ENCODE measurements at places on chromosomes 1 and 21.

DNA sequence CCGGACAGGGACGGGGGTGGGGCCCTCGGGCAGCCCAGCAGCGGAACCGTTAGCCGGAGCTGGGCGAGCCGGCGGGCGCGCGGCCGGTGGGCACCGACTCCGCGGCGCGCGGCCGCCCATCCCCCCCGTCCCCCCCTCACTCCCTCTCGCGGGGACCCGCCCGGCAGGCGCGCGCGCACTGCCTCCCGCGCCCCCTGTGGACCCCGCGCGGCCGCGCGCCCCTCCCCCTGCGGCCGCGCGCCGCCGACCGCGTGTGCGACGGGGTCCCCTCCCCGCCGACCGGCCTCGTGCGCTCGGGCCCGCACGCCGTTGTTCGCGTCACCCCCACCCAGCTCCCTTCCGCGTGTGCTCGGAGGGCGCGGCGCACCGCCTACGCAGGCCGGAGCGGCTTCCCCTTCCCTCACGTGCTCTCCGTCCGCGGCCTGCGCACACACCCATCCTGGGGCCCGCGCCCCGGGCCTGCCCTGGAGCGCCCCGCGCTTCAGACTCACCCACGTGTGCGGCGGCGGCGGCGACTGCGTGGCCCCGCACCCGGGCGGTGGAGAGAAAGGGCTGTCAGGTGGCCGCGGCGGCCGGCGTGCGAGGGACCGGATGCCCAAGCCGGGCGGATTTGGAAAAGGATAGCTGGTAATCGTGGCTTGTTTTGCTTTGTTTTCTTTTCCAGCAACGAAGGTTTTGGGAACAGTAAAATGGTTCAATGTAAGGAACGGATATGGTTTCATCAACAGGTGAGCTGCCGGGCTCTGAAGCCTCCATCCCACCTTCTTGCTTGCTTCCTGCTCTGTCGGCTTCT is 717 bp downstream of the YBX1 start:
- peak; percentile 76 for DNase-seq

- DNase-seq = no peak
Observed at GRCh38 chr1:195851804-195852203, 756.4 kb downstream of the KCNT2 start.

DNA sequence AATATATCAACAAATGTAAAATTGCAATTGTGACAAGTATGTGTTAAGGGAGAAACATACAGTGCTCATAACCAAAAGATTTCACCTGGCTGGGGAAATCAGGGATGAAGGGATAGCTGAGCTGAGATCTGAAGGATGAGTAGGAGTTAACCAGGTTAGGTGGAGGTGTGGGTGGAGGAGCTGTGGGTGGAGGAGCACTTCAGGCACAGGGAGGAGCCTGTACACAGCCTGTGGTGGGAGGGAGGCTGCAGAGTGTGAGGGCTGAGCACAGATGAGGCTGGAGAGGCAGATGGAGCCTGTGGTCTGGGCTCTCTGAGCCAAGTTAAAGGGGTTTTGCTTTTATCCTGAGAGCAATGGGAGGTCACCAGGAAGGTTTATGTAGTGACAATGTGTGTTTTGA is 111.9 kb downstream of the XCL2 start:
- DNase-seq = no peak

DNA sequence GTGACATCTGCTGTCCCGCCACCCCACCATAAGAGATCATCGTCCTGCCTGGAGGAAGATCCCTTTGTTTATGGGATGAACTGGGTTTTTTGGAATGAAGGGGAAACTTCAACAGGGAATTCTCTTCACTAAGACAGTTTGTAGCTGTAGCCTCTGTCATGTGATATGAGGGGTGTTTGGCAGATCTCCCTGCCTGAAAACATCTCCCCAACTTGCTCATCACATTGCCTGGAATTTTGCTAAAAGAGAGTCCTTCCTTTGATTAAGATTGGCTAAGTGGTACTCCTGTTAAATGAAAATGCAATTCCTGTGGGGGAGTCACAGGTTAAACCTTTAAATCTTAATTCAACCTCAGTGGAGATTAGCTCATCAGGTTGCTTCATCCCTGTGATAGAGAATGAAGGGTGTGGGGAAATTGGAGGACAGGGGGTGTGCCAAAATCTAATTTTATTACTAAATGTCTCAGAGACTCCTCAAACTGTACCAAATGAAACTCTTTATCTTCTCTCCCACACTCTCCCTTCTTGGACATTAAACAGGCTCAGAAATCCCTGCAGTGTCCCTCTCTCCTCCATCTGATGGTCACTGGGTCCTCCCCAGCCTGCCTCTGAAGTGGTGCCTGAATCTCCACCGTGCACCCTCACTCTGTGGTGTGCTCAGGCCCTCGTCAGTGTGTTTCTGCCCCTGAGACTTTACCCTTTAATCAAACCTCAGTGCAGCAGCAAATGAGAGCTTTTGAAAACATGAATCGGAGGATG is 54.8 kb downstream of the IER5 start:
- no peak for DNase-seq

DNA sequence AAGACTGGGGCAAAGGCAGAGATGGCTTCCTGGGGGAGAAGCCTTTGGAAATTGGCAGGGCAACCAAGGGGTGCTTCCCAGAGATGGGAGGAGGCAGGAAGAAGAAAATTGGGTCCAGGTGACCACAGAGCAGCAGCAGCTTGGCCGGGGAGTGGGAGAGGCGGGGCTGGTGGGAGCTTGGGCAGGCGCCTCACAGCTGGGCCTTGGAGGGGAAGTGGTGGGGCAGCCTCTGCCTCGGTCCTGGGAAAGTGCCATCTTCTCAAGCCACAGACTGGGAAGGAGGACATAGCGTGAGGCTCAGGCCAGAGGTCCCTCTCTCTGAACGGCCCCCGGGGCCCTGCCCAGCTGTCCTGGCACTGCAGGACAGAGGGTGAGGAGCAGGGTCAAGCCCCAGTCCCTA is 24.0 kb upstream of the WASF2 start:
- DNase-seq = no peak

- peak; percentile 71 for DNase-seq
Observed at GRCh38 chr1:154940651-154941194, 4.2 kb upstream of the PMVK start.

DNA sequence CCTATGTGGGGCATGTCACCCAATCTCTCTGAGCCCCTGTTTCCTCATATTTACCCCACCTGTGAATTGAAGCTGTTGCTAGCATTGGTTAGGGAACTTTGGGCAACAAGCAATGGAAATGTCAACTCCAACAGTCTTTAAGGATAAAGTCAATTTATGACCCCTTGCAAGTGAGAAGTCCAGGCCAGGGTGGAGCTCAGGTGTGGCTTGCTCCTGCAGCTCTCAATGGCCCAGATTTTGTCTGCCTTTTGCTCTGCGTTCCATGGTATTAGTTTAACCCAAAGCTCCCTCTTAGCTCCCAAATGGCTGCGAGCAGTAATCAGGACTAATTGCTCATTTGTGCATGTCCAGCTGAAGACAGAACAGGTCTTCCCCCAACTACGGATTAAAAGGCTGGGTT is 70.4 kb upstream of the ABCG1 start:
- no peak for DNase-seq

DNA sequence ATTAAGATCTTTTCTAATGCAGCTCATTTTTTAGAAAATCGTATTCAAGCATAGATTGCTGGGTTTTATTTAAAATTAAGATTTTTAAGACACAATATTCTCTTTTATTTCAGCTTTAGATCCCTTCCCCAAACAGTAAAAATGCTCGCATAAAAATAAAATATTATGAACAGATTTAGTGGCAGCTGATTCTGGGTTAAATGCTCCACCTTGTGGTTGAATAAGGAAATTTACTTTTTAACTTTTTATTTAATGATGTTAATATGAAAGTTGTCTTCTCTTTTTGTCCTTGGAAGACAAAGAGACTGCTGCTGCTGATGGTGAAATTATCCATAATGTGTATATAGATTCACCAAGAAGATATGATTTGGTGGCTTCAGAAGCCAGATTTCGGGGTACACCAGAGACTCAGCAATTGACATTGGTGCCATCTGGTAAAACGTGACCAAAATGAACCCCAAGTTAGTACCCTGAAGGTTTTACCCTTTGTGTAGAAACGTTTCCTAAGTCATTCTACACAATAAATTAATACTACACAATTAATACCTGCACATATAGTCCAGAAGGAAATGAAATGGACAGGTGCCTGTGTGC is 128.0 kb downstream of the ADAMTS1 start:
- peak; percentile 16 for DNase-seq

DNA sequence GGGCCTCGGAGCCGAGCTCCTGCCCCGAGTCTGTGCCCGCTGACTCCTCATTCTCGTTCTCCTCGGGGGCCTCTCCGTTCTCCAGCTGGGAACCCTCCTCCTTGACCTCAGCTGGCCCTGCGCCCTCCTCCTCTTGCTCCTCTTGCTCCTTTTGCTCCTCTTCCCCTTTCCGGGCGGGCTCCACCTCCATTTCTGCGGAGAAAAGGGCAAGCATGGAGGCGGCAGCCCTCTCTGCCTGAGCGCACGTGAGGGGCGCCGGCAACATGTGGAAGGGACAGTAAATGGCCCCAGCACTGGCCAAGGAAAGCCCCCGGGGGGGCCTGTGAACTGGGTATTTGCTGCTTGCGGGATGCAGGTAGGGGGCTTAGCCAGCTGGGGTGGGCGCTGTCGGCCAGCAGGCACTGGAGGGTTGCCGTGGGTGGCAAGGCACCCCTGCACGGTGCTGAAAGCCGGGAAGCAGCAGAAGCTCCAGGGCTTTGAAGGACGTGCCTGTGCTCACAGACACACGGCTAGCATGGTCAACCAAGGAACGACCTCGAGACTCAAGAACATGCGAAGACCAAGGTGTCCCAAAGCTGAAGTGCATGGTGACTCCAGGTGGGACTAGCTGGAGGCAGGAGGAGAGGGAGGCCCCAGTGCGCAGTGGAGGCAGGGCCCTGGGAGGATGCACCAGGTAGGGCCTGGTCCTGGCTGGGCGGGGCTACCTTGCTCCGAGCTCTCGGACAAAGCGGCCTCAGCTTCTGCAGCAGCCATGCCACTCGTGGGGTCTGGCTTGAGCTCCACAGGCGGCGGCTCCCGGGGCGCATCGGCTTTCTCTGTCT is 30.7 kb downstream of the ZBTB17 start:
- no peak for DNase-seq

DNA sequence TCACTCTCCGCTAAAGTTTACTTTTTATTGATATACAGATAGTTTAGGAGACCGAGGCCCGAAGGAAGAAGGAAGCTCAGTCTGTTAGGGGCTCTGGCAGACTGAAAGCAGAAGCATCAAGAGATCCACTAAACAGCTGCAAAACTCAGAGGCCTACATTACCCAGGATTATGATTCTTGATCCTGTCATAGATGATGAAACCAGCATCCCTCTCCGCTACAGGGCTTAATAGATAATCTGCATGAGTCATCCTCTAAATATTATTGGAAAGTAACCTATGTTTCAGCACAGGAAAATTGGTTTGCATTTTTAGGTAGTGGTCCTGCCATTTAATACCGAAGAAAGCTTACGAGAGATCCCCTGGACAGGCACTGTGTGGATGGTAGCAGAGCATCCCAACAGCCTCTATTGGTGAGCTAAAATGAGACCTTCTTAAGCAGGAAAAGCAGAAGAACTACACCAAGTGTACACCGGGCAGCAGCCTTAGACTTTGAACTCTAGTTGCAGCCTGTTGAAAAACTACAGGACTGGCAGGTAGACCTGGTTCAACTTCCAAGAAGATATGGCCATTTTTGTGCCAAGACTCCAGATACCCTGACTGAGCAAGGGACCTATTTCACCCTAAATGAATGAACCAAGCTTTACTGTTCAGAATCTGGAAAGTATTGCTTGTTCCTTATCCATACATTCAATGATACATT is 6.8 kb downstream of the CASQ2 start:
- peak; percentile 26 for DNase-seq

DNA sequence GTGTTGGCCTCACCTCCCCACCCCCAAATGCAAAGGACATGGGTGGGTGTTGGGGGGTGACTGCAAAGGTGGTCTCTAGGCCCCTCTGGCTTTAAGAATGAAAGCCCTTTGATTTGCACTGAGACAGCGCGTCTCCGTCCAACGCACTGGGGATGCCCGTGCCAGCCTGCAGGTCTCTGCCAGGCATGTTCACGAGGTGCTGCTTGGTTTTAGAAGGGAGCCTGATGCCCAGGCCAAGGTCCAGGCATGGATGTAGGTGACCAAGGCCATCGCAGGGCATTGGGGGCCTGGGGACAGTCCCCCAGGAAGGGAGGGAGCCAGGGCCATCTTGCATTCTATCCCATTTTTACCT is 363.6 kb upstream of the VAMP3 start:
- no peak for DNase-seq

- DNase-seq = no peak
Observed at GRCh38 chr1:204079608-204079999, 6.7 kb downstream of the SOX13 start.

- peak; percentile 66 for DNase-seq
Observed at GRCh38 chr21:40689217-40689616, 157.7 kb downstream of the DSCAM start.

DNA sequence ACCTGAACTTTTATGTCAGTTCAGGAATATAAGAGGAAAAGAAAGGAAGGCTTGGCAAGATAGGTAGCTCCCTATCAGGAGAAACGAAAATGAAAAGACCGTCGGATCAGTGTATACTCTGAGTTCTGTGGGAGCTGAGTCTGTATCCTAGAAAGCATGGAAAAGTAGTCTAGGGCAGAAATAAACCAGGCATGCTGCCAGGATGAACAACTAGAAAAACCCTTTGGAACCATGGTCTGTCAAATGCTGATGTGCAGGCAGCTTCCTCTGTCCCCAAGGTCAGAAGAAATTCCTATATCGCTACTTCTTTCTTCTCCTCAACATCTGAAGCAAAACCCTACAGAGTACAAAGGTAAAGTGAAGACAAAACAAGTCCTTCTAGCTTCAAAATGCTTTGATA is 268.8 kb downstream of the ST6GALNAC3 start:
- DNase-seq = no peak

DNA sequence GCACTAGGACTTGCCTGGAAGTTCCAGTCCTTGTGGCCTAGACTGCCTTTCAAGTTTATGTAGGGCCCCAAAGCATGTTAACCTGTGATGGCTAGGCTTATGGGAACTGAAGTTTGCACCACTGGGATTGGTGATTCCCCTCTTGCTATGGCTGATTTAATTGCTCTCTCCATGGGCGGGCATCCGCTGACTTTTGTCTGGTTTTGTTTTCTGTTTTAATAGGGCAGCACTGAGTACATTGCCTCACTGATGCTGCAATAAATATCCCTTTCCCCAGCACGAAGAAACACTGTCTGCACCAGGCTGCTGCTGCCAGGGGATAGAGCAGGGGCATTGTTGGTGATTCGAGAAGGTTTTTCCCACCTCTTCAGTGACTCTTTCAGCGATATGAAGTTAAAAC is 73.3 kb upstream of the PDE4B start:
- DNase-seq = no peak

GRCh38 chr1:173639102-173639501 is 4.0 kb downstream of the TEX50 start:
- DNase-seq = no peak

Data from NCI-H82 (cell line).